CD8-positive, alpha-beta memory T cell (primary cell): ENCODE measurements at places on chromosomes 2 and 18. TPM values are rescaled to one million over a fixed set of nuclear protein-coding genes. Genes with fewer than 3 reads are reported as not detected.

Gene CRACDL
- 0.27 TPM for total RNA-seq

Gene CTDSP1
- 104 TPM for total RNA-seq

Gene GULP1
- not detected for total RNA-seq

Gene LCT
- total RNA-seq = 0.48 TPM

Gene SIX3
- total RNA-seq = not detected

Gene ANO7
- 0.83 TPM for total RNA-seq

Gene CFAP65
- total RNA-seq = not detected

Gene CABYR
- total RNA-seq = 1.7 TPM

Gene CYP27A1
- 1.2 TPM for total RNA-seq

Gene DCDC2C
- total RNA-seq = not detected
